ENCODE measurements at places on chromosomes 12 and 14.
A peak's percentile ranks its signal among the peaks of the same experiment; 100 is the strongest.

DNA sequence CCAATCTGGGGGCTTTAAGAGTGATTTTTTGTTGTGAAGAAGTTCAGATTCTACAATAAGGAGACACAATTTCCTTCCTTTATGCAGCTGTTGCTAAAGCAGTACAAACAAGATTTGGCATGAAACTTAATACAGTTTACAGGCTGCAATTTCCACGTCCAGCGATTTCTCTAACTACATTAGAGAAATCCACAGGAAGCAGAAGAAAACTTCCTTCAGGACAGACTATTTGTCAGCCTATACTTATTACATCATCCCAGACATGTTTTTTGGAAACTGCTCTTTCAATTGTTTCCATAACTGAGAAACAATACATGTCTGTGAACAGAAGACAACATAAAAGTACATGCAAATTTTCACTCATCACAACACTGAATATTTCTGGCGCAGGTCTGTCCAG, 204.3 kb downstream of the TTC7B start:
- DNase-seq, result no peak

DNA sequence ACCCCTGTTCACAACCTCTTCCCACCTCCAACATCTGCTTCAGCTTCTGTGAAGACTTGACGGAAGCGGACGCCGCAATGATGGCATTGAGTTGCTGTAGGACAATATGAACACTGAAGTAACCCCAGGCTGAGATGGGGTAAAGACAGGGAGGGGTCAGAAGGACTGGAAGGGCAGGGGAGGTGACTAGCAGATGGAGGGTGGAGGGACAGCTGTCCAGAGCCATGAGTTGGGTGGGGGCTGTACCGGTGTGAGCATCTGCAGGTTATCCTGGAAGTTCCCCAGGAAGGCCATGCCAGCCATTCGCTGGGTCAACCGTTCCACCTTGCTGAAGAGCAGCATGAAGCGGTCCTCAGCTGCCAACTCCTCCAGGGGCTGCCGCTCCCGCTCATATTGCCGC, 26.1 kb downstream of the PRPF40B start:
- DNase-seq, result no peak

GRCh38 chr12:90301095-90301494, 592.5 kb upstream of the ATP2B1 start:
- no peak for DNase-seq

DNA sequence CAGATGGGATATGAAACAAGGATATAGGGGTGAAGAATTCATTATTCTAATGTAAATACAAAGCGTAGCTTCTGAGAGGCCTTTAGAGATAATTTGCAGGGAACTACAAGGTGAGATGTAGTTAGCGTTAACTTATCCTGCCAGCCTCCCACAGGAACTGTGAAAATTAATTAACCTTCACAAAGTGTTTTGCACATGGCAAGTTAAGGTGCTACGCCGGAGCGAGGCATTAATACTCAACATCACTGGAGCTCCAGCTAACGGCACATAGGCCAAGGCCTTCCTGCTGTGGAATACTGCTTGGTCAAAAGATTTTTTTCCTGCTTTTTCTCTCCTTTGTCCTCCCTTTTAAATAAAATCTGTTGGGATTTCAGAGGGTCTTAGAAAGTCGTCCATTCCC, 86.5 kb downstream of the CRACR2A start:
- DNase-seq, result no peak

GRCh38 chr12:85257671-85258070, 22.3 kb upstream of the ALX1 start:
- DNase-seq, result no peak

- no peak for DNase-seq
These were observed 192.7 kb downstream of the BTG1 start for GRCh38 chr12:91952916-91953315.

GRCh38 chr12:130338794-130339601, 1.3 kb downstream of the PIWIL1 start:
- DNase-seq, result no peak

- peak; percentile 59 for DNase-seq
These were observed 68.5 kb upstream of the CAPRIN2 start for GRCh38 chr12:30823156-30823699.

DNA sequence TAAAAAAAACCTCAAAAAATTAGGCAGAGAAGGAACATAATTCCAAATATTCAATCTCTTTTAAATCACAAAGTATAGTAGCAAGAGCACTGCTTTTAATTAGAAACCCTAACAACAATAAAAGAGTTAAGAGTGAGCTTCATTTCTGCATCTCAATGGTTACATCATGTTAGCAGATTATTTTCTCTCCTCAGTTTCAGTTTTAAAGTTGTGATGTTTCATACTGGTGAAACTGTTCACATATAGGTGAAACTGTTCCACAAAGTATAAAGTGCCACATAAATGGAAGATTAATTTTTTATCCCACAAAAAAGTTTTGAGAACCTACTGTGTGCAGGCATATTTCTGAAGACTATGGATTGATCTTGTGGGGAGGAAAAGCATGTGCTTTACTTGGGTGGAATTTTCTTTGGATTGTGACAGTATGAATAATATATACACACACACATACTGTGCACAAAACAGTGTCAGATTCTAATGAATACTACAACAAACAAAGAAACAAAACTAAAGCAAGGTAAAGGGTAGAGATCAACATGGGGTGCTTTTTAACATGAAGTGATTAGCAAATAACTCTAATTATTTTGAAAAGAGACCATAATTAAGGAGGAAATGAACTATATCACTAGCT, 17.1 kb downstream of the LUM start:
- no peak for DNase-seq

- no peak for DNase-seq
These were observed 81.1 kb downstream of the HMGA2 start for GRCh38 chr12:65905405-65905804.

DNA sequence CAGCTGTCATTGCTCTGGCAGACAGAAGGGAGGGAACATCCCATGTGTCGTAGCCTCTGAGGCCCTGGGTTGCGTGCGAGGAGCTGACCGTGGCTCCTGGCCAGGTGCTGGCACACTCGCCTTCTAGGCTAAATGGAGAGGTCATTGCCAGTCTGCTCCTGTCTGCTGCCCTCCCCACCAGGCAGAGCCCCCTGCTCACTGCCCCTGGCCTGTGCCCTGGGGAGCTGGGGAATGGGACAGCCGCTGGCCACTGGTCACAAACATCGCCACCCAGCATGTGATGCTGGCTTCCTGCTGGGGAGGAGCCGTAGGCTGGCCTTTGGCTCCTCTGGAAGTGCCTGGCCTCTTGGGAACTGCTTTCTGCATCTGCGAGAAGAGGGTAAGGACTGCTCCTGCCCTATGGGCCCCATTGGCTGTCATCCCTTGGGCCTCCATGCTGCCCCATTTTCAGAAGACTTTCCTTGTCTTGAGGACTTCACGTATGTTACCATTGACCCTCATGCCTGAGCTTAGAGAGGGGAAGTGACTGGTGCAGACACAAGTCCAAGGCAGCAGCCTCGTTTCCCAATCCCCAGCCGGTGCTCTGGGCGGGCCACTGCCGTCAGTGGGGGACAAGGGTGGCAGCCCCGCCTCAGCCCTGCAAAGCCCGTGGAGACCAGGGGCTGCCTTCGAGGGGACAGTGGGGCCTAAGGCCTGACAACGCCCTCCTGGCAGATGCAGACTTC, 2.0 kb upstream of the TNFAIP2 start:
- no peak for DNase-seq

DNA sequence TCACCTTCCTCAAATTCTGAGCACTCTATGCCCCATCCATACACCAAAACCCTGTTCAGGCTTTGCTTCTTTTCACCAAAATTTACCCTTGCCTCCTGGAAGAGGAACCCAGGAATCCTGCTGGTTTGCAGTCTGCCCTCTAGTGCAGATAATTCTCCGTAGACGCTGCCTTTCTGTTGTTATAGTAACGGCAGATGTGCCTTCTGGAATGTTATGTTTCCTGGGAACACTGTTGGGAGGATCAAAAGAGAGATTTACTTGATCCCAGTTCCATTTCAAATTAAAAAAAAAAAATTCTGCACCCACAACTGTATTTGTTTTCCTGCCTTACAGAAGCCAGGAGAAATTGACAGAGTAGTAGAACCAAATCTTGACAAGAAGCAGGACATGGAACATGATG, 104.2 kb upstream of the RMST start:
- peak; percentile 27 for DNase-seq

DNA sequence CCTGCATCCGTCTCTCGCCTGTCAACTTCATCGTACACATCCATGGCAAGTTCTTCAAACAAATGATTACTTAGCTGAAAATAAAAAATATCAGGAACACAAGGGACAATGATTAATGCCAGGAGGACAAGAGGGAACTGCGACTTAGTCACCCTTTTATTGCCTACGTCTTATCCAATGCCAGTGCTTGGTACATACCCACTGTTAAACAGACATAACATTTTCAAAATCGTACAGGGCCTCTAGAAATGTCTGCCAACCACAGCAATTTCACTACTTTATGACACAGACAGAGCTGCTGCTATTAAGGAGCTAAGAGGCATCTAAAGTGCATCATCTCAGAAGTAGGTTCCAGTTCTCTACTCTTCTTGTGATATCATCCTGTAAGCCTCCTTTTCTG, 34.6 kb downstream of the GIT2 start:
- DNase-seq, result no peak

GRCh38 chr14:59998564-59998963, 78.6 kb downstream of the LRRC9 start:
- no peak for DNase-seq

DNA sequence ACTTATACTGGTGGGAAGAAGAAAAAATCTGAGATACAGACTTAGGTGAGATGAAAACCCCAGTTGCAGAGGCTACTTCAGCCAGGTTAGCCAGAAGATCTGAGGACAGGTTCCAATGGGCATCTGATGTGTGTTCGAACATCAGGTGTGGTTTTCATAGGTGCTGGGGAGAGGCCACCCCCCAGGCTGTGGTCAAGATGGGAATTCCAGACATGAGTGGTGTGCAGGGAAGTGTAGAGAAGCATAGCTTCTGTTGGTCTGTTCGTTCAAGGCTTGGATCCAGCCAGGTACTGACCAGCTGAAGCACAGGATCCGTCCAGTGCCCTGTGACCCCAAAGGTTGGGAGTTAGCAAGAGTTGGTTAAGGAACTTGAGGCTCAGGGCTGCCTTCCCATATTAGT, 85.5 kb downstream of the SSPN start:
- DNase-seq, result no peak

All from neural progenitor cell (in vitro differentiated cells).